ENCODE measurements at places on chromosomes 11 and 22.

DNA sequence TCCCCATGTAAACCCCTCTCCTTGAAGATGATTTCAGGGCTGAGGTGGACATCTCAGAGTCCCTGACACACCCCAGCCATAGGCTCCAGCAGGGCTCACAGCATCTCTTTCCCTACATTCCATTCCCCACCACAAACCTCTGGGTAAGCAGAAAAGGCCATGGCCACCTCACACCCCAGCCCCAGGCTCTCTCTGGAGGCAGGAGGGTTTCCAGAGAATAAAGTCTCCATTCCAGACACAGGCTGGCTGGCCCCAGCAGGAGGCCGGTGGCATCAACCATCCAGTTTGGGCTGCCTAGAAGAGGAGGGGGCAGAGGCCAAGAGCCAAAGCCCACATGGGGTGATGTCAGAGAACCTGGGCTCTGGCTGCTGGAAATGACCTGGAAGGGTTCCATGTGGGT is 61.4 kb downstream of the TP53I11 start:
- DNase-seq, result no peak

DNA sequence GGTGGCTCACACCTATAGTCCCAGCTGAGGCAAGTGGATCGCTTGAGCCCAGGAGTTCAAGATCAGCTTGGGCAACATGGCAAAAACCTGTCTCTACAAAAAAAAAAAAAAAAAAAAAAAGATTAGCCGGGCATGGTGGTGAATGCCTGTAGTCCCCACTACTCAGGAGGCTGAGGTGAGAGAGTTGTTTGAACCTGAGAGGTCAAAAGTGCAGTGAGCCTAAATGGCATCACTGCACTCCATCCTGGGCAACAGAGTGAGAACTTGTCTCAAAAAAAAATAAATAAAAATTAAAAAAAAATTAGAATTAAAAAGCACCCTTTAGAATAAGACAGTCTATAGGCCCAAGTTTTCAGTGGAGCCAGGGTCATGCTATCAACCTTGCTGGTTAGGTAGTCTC is 95.5 kb downstream of the PDHX start:
- no peak for DNase-seq

DNA sequence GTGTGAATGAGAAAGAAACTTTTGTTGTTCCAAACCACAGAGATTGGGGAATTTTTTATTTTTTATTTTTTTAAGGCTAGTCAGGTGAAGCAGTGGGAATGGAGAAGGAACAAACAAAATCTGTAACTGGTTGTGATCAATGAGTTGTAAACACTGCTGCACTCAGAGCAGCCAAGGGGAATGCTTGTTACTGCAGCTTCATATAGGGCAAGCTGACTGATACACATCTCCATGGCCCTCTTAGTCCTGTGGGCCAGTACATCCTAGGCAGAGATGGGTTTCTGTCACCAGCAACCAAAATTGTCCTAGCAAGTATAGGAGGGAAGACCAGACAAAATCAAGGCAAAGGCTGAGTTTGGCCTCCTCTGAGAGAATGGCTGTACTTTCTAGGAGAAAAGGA is 306.8 kb downstream of the CTTN start:
- no peak for DNase-seq

DNA sequence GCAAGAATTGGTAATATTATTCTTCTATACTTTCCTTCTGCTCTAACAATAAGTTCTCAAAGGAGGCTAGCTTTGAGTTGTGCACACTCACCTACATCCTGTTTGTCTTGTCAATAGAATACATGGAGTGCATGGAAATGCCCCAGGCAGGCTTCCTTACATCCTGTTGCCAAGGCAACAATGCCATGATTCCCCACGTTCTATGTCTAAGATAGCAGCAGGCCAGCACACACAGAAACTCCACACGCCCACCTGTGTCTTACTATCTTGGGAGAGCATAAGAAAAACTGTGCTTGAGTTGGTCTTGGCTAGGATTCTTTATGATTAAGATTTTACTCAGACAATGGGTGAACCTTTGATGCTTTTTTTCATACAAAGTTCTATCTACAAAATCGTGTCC is 379.2 kb downstream of the AASDHPPT start:
- no peak for DNase-seq

DNA sequence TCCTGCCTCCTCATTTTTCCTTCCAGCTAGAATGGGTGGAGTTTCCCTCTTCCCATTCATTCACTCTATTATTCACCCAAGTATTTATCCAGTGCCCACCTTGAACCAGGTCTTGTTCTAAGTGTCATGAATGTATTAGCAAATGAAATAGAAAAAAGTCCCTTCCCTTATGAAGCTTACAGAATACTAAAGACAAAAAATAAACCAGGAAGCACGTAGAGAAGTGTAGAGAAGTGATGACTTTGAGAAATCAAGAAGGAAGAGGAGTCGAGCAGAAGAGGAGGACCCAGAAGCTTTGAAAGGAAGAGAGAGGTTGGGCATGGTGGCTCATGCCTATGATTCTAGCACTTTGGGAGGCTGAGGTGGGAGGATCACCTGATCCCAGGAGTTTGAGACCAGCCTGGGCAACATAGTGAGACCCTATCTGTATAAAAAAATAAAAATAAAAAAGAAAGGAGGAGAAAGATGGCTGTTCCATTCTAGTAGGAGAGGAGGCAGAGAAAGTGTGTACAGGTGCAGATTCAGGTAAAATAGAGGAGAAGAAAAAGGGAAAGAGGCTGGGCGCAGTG is 17.1 kb upstream of the SYVN1 start:
- no peak for DNase-seq

GRCh38 chr11:78714539-78714938 is 139.9 kb upstream of the NARS2 start:
- DNase-seq, result no peak

GRCh38 chr11:69400140-69400539 is 81.3 kb upstream of the LINC01488 start:
- DNase-seq, result no peak

DNA sequence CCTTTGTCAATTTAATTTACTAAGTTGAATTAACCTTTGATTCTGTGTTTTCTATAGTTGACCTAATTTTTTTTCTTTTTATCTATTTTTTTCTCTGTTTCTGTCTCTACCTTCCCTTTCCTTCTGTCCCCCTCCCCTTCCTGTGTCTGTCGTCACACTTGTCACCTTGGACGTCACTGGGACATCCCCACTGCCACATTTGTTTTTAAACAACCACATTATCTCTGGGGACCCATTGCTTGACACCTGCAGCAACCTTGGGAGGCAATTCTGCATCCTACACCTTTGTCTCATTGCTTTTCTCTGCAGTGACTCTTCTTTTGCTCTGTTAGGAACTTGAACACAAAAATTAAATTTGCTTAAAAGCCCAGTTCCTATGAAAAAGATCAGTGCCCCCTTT is 51.8 kb upstream of the TTC12 start:
- no peak for DNase-seq

GRCh38 chr11:17457396-17458173 is 19.1 kb downstream of the ABCC8 start:
- DNase-seq, result no peak

DNA sequence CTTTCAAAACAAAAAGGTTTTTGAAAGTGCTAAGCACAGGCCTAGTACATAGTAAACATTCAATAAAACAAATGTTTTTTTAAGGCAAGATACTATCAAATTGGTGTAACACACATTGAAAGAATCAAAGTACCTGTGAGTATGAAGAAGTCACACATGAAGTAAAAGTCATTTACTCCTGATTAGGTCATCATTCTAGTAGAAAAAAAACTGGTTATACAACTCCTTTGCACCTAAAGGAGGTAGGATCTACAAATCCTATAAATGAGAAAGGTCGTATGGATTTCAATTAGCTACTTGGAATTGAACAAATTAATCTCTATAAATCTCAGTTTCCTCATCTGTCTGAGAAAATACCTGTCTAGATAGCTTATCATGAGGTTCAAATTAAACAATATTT is 80.8 kb downstream of the SIK3 start:
- DNase-seq, result no peak

GRCh38 chr11:45924036-45924915 is 1.8 kb downstream of the LARGE2 start:
- DNase-seq, result no peak

GRCh38 chr11:128467610-128468041 is 119.7 kb downstream of the ETS1 start:
- peak; percentile 92 for DNase-seq

GRCh38 chr22:20009582-20010306 is 6.9 kb downstream of the ARVCF start:
- no peak for DNase-seq

GRCh38 chr22:23090457-23090835 is 20.1 kb downstream of the GNAZ start:
- no peak for DNase-seq

DNA sequence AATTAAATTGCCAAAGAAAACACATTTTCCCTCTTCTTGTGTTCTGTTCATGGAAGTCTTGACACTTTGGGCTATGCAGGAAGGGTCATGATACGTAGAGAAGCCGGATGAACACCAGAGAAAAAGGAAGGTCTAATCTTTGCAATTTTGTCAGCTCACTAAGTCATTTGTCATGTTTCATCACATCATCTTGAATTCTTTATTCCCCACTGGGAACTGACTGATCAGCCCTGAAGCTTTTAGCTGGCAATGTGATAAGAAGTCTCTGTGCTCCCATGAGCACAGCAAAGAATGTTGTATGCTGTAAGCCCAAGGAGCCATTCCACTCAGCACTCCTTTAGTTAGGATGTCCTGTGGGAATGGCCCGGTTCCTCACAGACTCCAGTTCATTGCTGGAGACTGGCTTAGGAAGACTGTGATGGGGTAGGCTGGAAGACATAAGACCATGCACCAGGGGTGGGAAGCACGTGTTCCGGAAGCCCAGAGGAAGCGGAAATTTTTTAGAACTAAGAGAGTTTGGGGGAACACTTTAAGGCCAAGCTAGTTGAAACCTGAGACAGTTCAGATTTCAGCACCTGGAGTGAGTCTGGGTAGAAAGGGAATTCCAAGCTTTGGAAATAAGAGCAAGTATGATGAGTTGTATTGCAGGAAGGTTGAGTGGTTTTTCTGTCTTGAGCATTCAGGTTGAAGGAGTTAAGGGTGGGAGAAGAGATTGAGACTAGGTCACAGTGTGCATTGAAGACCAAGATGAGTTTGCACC is 306.7 kb upstream of the MTNR1B start:
- DNase-seq, result no peak

- DNase-seq, result no peak
These were observed 71.4 kb downstream of the INSC start for GRCh38 chr11:15186146-15186545.

GRCh38 chr11:46672381-46672839 is 28.0 kb downstream of the ARHGAP1 start:
- no peak for DNase-seq

DNA sequence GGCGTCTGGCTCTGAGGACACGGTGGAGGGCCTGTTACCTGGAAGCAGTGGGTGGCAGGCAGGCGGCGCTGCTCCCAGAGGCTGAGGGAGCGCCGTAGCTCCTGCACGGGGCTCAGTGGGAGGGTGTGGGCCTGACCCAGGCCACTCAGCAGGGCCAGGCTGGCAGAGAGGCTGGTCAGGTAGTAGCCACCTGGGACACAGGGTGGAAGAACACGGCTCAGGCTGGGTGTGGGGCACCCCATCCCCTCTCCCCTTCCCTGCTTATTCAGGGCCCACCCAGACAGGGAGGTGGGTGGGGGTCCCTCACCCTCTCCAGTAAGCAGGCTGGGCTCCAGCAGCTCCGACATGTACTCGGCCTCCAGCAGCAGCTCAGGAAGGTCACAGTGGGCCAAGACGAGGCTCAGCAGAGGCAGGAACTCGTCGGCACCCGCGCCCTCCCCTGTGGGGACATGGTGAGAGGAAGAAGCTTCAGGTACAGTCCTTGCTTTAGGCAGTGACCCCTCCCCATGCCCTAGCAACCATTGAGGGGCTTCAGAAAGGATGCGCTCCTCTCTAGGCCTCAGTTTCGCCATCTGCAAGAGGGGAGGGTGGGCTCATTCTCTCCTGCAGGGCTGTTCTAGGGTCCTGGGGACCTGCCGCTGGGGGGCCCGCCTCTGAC is 2.9 kb downstream of the RIN1 start:
- DNase-seq, result no peak

GRCh38 chr22:34293324-34293723 is 373.0 kb upstream of the LARGE1 start:
- no peak for DNase-seq

DNA sequence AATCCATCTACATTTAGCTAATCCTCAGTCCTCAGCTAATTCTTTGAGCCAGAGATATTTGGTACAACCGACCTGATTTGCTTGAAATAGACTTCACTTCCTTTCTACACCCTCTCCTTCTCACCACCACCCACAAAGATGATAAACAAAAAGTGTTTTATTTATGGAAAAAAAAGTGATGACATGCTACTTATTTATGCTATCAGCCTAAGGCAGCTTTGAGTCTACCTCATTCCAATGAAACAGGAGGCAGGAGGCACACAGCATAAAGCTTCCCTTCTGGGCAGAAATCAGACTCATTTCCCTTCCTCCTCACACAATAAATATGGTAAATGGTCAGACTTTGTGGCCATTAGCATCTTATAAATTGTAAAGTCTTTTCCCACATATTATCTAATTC is 325.7 kb downstream of the SOX6 start:
- DNase-seq, result no peak

GRCh38 chr11:108204929-108205499 is 17.4 kb downstream of the NPAT start:
- no peak for DNase-seq

GRCh38 chr11:102520514-102520913 is 10.0 kb downstream of the MMP7 start:
- no peak for DNase-seq

DNA sequence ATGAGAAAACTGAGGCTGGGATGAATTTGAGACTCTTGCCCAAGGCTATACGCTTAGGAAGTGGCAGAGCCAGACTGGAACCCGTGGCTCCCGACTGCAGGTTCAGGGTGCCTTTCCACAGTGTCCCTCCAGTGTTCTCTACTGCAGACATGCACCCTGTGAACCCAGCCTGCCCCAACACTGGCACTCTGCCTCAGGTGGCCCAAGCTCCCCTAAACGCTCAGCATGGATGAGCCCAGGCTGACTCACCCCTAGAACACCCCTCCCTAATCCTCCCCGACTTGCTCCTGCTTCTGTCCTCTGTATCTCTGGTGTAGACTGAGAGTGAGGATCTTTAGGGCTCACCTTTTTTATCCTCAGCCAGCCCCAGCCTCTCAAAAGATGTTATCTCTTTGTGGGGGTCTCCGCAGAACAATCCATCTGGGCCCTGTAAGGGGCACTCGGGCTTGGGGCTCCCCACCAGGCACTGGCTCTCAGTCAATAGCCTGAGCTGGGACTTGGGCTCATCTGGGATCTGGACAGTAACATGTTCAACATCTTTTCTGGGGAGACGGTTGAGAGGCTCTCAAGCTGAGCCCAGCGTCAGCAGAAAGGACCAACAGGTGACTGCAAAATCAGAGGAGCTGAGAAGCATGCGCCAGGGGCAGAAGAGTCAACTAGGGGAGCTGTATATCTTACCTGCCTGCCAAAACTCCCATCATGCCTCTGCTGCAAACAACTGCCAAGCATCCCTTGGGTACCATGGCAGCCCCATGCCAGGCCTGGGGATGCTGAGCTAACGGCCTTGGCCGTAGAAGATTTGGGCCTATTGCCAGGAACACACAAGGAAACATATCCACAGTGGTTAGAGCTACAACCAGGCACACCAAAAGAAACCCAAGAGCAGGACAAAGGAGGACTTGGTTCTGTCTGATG is 176.2 kb downstream of the BUD13 start:
- DNase-seq, result no peak

- DNase-seq, result no peak
These were observed 26.9 kb upstream of the OR6M1 start for GRCh38 chr11:123833095-123833494.
